Thymus (tissue), 14 donors: ENCODE measurements at places on chromosomes 13 and 19. TPM values are rescaled to one million over a fixed set of nuclear protein-coding genes. Genes with fewer than 3 reads are reported as not detected.

- no peak for DNase-seq
- no peak overlapping the region for H3K27ac ChIP-seq
- H3K4me1 ChIP-seq, result peaks cover 3% of the 10 kb centered on the region
- H3K4me3 ChIP-seq, result no peak overlapping the region
- no peaks in the 10 kb centered on the region for H3K27me3 ChIP-seq
These were observed 44.4 kb upstream of the ITM2B start for GRCh38 chr13:48188601-48189000.

ZNF584 gene
- polyA plus RNA-seq, result 5.2 TPM

DNA sequence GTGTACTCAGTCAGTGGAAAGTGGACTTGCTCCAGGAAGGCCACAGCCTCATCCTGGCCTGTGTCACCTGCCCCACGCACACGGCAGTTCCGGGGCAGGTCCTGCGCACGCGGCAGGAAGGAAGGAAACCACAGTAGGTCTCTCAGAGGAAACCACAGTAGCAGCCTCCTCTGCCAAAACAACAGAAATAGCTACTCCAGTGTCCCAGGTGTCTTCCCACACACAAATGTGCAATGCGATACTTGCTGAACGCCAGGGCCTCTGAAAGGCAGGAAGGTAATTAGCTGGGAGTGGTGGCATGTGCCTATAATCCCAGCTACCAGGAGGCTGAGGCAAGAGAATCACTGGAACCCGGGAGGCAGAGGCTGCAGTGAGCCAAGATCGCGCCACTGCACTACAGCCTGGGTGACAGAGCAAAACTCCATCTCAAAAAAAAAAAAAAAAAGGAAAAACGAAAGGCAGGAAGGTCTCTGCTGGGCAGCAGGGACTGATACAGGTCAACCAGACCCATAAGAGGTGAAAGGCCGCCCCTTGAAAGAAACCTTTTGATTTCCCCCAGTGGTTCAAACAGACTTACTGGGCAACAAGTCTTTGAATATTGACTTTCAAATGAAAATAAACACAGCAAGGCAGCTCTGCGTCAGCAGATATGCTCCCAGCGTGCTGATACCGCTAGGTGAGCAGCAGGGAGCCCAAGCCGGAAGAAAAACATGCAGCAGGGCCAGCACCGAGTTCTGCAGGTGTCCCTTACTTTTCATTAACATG, 49.5 kb downstream of the CRYL1 start:
- DNase-seq, result peak; percentile 83
- H3K4me3 ChIP-seq, result peak overlapping the region; percentile 29
- peak overlapping the region; percentile 98 for H3K27ac ChIP-seq
- H3K27me3 ChIP-seq, result no peaks in the 10 kb centered on the region
- peaks cover 69% of the 10 kb centered on the region for H3K4me1 ChIP-seq
- no peaks in the 10 kb centered on the region for H3K36me3 ChIP-seq

GRCh38 chr19:18362934-18363542, 22.6 kb downstream of the PGPEP1 start:
- no peak for DNase-seq
- peaks cover 25% of the 10 kb centered on the region for H3K36me3 ChIP-seq
- no peaks in the 10 kb centered on the region for H3K27me3 ChIP-seq

DNA sequence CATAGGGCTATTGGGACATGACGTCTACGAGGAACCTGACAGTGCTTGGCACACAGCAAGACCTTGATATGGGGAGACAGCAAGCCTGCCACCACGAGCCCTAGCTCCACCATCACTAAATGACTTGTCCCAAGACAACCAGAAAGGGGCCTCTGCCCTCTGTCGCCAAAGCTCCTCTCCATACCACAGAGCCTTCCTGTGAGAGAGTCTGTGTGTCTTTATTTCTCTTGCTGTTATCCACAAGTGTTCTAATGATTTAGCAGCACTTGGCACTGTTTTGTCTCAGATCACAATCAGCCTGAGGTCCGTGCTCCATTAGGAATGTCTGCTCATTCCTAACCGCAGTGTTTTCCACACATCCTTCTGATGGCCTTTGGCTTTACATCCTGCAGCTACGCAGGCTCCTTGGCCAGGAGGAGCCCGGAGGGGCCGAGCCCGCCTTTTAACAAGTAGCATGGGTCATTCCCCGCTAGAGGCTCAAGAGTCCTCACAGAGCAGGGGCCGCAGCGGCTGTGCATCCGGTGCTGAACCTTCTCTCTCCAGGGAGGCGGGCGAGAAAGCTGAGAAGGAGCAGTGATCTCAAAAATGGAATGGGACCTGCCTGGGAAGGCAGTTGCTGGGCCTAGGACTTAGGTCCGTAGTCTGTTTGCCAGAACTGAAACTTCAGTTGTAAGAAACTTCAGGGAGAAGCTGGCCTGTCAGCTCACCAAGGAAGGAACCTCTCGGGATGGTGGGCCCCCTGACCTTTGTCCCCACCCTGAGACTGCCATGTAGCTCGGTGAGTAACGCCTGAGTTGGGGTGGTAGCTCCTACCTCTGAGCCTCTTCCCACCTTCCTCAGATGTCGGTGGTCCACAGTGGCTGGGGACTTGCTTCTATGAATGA, 61.1 kb upstream of the HMGB1 start:
- H3K4me1 ChIP-seq, result peaks cover 13% of the 10 kb centered on the region
- no peaks in the 10 kb centered on the region for H3K27me3 ChIP-seq
- no peak overlapping the region for H3K27ac ChIP-seq
- no peak for DNase-seq
- H3K36me3 ChIP-seq, result no peaks in the 10 kb centered on the region
- H3K4me3 ChIP-seq, result no peak overlapping the region

- peak; percentile 71 for DNase-seq
- H3K27me3 ChIP-seq, result peaks cover 20% of the 10 kb centered on the region
- peak overlapping the region; percentile 48 for H3K4me3 ChIP-seq
- H3K4me1 ChIP-seq, result no peaks in the 10 kb centered on the region
- H3K27ac ChIP-seq, result no peak overlapping the region
These were observed 485.3 kb downstream of the UQCRFS1 start for GRCh38 chr19:28727480-28728159.

TSSK6 gene
- polyA plus RNA-seq, result 3.0 TPM

GRCh38 chr13:82370316-82370715, 1512.0 kb downstream of the SLITRK1 start:
- H3K36me3 ChIP-seq, result no peaks in the 10 kb centered on the region
- H3K4me1 ChIP-seq, result no peaks in the 10 kb centered on the region
- DNase-seq, result no peak
- H3K27ac ChIP-seq, result no peak overlapping the region

GRCh38 chr13:78238911-78239310, 320.3 kb upstream of the EDNRB start:
- no peak overlapping the region for H3K4me3 ChIP-seq
- H3K27me3 ChIP-seq, result no peaks in the 10 kb centered on the region
- H3K4me1 ChIP-seq, result no peaks in the 10 kb centered on the region
- H3K36me3 ChIP-seq, result no peaks in the 10 kb centered on the region
- no peak overlapping the region for H3K27ac ChIP-seq

- H3K36me3 ChIP-seq, result peaks cover 4% of the 10 kb centered on the region
- DNase-seq, result peak; percentile 74
These were observed 12.5 kb downstream of the PBX4 start for GRCh38 chr19:19606021-19606420.
